ENCODE measurements at places on chromosomes 12 and 14.

DNA sequence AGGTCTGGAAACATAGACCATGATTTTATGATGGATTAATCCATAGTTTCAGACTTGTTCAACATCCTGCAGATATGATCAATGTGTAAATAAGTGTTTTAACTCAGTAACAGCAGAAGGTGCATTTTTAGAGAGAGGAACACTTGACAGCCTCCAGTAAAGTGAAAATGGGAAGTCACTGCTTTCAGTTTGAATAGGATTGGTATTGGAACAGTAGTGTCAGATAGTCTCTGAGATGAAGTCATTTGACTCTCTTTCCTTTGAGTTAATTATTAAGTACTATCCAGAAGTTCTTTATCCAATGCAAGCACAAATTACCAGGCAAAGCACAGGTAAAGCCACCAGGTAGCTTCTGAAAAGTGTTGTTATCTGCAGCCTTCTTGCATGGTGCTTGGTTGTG, 14.5 kb upstream of the NAV3 start:
- no peak for DNase-seq

DNA sequence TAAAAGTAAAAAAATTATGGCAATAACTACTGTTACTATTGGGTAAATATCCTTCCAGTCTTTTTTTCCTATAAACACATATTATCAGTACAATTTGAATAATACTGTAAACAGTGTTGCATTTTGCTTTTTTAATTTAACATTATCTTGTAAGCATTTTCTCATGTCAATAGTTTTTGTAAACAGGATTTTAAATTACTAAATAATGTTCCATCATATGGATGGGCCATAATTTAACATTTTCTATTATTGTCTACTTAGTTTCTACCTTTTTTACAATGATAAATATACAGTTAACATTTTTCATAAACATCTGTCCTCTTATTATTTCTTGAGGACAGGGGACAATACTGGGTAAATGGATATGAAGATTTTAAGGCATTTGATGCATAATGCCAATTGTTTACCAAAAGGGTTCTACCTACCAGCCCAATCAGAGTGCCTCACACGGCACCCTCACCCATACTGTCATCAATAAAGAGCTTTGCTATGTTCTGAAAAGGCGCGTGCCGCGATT, 759 bp upstream of the ACVR1B start:
- DNase-seq, result no peak

DNA sequence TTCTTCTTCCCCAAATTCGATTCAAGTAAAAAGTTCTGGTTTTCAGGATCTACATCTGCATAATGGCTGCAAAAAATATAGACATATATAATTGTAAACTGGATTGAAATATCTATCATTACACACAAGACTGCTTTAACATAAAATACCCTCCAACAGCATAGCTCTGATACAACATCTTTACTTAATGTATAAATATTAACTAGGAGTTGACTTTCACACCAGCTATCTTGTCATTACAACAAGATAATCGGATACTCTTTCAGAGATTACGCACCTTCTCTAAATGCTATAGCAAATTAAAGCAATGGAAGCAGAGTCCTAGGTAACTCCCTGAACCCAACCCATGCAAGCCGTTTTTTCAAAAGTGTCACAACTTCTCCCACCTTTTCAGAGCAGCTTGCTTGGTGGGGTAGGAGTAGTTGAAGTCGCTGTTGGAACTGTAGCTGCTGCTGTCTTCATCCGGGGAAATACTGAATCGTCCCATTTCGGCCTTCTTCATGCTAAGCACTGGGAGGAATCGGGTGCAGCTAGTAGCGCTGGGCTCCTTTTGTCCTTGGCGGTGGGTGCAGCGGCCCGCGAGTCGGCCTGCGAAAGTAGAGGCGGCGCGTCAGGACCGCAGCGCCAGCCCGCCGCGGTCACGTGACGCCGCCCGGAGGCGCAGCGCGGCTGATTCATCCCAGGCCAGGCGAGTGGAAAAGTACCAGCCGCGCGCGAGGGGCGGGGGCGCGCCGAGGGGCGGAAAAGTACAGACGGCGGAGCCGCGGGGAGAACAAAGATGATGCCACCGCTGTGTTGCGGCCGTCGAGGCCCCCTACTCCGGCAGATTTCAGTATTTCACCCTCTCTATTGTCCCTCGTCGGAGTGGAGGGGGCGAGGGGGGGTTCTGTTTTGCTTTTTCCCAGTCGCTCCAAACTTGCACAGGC, 1.5 kb downstream of the SLC38A2 start:
- DNase-seq, result no peak

DNA sequence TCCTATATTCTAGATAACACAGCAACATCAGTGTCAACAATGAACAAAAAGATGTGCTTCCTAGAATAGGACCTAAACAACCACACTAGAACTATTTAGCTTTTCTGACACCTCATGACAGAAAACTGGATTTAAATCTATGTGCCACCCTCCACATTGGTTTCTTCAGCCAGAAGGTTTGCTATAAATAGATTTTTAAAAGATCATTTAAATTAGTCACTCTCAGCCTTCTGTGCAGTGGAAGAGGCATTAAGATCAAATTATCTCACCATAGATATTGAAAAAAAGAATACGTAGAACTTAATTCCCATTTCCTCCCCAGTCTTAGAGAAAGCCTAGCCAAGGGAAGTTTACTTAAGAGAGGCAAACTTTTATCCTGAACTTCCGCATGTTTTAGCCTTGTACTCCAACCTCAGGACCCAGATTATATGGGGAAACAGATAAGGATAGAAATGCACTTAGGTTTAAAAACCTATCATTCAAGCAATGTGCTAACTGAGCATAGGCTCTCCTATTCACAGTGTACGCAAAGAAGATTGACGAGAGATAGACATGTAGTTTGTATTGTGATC, 59.6 kb downstream of the NELL2 start:
- no peak for DNase-seq

DNA sequence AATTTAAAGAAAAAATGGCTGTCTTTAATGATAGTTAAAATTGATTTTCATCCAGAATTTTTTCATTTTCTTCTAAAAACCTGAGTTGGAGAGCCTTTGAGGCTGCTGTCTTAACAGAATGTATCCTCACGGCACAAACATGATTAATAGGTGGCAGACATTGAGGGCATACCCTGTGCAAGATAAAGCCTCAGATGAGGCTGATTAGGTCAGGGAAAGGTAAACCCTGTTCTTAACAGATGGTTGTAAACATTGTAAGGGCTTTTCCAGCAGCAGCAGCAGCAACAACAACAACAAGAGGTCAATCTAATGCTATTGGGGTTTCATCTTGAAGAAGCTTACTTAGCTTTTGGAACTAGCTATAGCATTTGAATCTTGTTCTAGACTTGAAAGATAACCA, 17.4 kb downstream of the GNG2 start:
- no peak for DNase-seq

GRCh38 chr14:29062466-29062865, 295.9 kb downstream of the FOXG1 start:
- no peak for DNase-seq

DNA sequence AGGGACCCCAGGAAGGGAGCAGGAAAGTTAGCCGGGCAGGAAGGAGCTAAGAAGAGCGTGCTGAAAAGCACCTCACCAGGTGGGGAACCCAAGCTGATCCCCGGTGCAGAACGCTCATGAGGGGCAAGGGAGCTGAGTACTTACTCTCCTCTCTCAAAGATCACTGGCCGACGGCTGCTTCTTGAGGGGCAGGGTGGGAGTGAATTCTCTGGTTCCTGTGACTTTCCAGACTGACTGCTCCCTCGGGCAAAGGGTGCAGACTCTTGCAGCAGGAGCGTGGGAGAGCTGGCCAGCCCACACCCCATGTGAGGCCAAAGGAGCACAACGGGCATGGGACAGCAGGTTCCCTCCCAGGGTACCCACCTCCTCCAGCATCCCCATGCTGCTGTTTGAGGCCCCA, 44.9 kb upstream of the DIO3 start:
- no peak for DNase-seq

- no peak for DNase-seq
Measured at GRCh38 chr14:39739796-39740195, 307.6 kb upstream of the FBXO33 start.

- peak; percentile 92 for DNase-seq
Measured at GRCh38 chr12:123115409-123116121, 35.3 kb downstream of the PITPNM2 start.

GRCh38 chr14:36510874-36511273, 9.2 kb downstream of the NKX2-1 start:
- no peak for DNase-seq

DNA sequence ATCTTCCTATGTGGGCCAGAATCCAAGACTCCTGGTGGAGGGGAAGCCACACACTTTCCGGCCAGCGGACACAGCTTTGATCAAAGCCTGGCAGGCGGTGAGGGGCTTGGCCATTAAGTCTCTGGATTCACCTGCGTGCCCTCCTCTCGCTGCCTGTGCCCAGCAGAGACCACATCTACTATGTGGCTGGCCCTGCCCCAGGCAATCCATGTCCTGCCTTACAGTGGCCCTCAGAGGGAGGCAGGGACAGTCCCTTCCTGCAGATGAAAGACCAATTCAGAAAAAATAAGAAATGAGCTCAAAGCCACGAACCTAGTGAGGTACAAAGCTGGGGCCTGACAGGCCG, 82.7 kb upstream of the GPR68 start:
- DNase-seq, result no peak

DNA sequence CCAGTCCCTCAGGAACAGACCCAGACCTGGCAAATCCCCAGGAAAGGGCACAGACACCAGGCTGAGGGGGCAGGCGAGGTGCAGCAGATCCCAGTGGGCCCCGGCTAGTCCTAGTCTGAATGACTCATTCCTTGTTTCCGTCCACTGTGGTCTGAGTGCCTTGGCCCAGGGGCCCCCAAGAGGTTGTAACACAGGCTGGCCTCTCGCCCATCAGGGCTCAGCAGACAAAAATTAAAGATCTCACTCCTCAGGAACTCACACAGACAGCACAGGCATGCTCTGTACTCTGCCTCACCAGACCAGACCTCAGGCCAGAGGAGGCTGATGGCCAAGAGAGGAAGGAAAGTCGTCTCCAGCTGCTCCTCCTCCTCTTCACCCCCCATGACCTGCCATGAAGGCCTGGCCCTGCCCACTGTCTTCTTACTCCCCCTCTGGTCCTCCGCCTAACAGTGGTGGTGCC, 7.7 kb upstream of the LTBP2 start:
- peak; percentile 98 for DNase-seq

GRCh38 chr12:50279501-50279900, 3.8 kb downstream of the LIMA1 start:
- DNase-seq, result no peak

DNA sequence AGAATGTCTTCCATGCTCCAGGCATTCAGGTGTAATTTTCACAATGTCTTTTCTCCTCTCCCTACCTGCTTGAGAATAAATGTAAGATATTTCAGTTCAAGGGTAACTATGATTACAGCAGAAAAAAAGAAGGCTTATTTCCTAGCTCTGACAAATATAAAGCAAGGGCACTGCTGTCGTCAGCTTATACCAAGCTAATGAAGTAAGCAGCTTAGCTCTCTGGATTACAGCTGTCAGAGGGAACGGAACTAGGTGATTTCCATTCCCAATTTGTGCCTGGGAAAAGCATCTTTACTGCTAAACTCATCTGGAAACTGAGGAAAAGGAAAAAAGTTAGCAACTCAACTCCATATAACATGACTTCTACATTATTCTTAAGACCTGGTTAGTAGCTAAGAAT, 56.5 kb downstream of the ZFYVE26 start:
- DNase-seq, result no peak

DNA sequence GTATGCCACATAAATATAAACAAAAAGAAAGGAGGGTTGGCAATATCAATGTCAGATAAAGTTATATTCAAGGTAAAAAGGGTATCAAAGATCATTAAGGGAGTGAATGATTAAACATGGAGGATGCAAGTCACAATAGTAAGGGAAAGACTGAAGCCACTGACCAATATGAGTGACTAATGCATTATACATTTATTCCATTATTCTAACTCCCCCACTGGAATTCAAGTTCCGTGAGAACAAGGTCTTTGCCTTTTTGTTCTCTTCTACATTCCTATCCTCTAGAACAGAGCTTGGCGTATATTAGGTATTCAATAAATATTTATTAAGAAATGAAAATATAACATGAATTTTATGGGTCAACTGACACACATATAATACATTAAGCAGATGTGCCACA, 30.7 kb downstream of the MAP4K5 start:
- DNase-seq, result no peak

- DNase-seq, result no peak
Measured at GRCh38 chr12:131901431-131902331, 7.3 kb downstream of the ULK1 start.

DNA sequence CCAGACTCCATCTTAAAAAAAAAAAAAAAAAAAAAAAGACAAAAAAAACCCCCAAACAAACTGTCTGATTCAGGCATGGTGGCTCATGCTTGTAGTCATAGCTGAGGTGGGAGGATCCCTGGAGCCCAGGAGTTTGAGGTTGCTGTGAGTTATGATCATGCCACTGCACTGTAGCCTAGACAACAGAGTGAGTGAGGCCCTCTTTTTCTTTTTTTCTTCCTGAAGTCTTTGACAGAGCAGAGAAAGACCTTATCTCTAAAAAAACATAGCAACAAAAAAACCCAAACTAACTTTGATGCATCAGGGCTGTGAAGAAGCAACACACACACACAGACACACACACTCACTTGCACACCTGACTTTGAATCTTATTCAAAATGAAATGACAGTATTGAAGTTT, 7.7 kb upstream of the AMN1 start:
- DNase-seq, result no peak

GRCh38 chr12:70353780-70354660, 12.1 kb upstream of the KCNMB4 start:
- DNase-seq, result no peak

DNA sequence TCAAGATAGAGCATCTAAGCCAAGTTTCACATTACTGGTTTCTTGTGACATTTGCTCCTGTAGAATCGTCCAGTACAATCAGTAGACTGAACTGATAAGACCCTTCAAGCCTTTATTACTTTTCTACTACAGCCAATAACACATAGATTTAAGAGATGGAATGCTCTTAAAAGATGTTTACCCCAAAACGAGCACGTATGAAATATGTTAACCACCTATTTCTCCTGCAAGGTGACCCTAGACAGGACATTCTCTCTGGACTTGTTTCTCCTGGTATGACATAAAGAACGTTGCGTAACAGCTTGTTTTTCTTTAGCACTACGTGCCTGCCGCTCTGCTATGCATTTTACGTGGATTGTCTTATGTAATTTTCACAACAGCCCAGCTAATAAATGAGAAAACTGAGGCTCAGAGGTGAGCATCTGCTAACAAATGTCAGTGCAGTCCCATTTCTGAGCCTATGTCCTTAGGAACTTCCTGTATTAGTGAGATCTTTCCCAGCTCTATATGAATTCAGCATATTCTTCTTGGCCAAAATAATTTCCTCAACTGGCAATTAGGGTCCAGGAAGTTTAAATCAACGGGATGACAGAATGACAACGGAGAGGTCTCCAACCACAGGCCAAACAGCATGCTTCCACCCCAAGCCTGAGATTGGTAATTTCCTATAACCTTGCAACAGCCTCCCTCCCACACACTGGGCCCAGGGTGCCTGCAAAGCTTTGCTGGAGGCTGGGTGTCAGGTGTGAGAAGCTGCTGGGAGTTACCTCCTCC, 3.7 kb downstream of the NFKBIA start:
- DNase-seq, result no peak

DNA sequence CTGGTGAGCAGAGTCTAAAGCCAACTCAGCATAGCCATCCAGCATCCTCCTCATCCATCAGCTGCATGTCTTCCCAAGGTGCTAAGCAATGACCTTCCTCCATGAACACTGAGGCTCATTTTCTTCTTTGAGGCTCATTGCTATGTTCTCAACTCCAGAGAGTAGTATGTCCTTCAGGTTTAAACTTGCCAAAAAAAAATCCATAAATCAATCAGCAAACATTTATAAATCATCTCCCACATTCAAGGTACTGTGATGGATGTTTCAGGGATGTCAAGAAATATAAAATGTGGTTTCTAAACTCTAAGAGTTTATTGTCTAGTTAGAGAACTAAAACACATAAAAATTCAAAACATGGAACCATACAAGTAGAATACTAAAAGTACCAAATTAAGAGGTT, 29.8 kb upstream of the MDM1 start:
- no peak for DNase-seq
